ENCODE measurements at places on chromosomes 6 and 20. TPM values are rescaled to one million over a fixed set of nuclear protein-coding genes. Genes with fewer than 3 reads are reported as not detected.

GRCh38 chr6:143963158-143963919, 44.7 kb downstream of the PLAGL1 start:
- no peak for DNase-seq

The TTLL9 gene
- total RNA-seq, result 0.39 TPM

- DNase-seq, result no peak
These were observed 379.9 kb upstream of the IRAK1BP1 start for GRCh38 chr6:78487401-78487800.

The KHDC1 gene
- 7.7 TPM for total RNA-seq

The ADGB gene
- not detected for total RNA-seq

DNA sequence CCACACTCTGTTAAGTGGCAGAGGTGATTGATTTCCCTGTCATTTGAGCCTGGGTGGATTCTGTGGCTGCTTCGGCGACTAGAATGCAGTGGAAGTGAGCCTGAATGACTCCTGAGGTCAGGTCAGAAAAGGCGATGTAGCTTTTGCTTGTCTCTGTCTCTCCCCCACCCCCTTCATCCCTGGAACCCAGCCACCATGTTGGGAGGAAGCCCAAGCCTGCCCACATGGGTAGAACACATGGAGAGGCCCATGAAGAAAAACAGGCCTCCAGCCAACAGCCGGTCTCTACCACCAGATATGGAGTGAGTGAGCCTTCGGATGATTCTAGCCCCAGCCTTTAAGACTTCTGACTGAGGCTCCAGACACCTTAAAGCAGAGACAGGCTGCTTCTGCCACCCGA, 181.0 kb downstream of the TFAP2C start:
- DNase-seq, result no peak

- DNase-seq, result no peak
These were observed 98.0 kb upstream of the NHSL1 start for GRCh38 chr6:138597336-138597735.

DNA sequence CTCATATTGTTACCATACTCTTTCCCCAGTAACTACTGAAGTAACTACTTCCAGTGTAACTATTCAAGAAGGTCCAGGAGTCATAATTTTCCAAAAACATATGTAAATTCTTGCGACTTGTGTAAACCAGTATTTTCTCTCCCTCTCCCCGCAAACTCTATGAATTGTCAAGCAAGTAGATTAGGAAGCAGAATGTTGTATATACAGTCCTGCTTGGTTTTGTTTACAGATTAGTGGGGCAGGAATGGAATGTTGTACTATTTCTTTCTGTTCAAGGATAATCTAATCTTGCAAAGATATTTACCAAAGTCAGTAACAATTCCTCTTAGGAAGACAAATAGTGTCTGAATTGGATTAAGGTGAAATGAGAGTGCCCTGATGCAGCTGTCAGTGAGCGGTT, 234.9 kb upstream of the PLN start:
- no peak for DNase-seq

DNA sequence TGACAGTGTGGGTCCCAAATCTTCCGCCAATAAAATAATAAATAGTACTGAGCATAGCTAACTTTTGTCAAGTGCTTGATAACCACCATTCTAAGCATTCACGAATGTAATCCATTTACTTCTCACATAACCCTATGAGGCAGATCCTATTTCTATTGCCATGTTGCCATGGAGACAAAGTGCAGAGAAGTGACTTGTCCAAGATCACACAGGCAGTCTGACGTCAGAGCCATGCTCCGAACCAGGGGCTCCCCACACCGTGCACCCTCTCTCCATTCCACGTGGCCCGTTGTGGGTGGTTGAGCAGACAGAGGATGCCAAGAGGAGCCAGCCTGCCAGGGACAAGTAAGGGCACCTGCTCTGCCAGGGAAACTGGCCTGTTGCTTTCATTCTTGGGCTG, 38.9 kb downstream of the CDH22 start:
- no peak for DNase-seq

- DNase-seq, result no peak
These were observed 12.2 kb upstream of the LRP11 start for GRCh38 chr6:149876241-149876933.

GRCh38 chr6:165820407-165820806, 157.4 kb upstream of the PDE10A start:
- DNase-seq, result no peak

GRCh38 chr20:1667502-1668085, 10.0 kb upstream of the SIRPG start:
- DNase-seq, result no peak

DNA sequence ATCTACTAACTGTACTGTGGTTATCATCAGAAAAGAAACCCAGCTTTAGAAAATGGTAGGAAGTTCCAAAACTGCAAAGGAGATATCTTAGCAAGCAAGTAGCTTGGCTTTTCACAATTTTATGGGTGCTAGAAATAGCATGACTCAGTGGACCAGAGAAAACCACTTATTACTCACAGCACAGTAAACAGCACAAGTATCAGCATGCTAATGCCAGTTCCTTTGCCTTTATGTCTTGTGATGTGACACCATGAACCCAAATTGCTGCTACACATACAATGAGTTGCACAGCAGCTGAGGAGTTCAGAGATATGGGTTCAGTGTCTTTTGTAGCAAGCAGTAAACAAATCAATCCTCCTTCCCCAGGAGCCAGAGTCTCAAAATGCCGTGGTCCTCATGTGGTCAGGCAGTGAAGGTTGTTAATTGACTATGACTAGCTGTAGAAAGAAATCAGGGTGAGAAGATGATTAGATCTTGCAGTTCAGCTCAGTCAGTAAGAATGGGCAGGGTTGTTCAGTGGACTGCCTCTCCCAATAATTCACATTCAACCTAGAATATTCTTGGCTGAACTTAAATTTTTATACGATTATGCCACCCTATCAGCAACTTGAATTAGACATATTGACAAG, 73.3 kb downstream of the OPRM1 start:
- no peak for DNase-seq

The PAK5 gene
- total RNA-seq, result 0.53 TPM

DNA sequence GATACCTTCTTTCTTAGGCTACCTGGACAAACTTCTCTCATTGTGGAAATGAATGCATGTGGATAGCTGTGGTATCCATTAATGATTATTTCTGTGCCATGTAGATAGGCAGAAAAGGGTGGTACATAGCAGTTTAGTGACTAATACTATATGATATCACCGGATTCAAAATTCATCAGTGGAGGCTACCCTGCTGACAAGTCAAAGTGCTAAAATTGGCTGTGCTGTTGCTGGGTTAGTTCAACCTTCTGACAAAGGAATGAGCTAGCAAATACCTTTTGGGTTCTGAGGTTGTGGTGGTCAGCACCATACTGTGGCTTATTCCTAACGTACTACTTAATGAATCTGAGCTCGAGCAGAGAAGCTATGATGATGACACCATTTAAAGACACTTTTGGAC, 109.1 kb downstream of the TFAP2B start:
- no peak for DNase-seq

The TREML2 gene
- total RNA-seq, result 0.09 TPM

GRCh38 chr20:45011108-45011526, 44.8 kb downstream of the STK4 start:
- peak; percentile 57 for DNase-seq

The SAMD3 gene
- 1.2 TPM for total RNA-seq

- no peak for DNase-seq
These were observed 4.8 kb upstream of the MUC22 start for GRCh38 chr6:31005249-31006020.

DNA sequence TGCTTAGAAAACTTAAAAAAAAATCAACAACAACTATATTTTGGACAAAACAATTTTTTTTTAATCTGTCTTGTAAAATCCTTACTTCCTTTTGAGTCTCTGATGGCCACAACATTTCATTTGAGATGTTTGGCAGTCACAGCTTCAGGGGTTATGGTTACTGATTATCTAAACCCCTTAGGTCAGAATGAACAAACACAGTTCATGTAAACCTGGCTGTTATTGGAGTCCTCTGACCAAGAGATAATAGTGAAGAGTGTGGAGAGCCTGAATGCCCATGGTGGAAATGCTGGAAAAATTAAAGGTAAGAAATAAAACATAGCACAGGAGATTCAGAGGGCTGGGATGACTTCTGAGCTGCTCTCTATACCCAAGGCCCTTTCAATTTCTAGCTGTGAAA, 38.2 kb downstream of the TMX4 start:
- DNase-seq, result no peak

DNA sequence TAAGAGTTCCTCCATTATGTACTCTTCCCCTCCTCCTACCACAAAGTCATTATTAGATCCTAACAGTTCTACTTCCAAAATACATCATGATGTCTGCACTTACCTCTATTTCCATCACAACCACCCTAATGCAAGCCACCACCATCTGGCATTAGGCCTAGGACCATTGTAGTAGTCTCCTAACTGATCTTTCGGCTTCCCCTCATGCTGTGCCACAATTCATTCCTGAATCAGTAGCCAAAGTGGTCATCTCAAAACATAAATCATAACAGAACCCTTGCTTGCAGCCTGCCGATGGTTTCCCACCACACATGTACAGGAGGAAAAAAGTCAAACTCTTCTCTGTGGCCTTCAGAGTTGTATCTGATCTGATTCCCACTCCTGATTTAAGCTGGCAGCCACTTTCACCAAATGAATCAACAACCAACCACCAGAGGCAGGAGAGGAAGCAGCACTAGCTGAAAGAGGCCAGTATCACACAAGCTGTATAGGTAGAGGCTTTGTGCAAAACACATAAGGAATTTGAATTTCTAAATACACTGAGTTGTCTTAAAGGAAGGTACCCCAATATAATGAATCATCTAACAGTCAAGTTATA, 26.1 kb downstream of the FAM184A start:
- DNase-seq, result no peak

GRCh38 chr6:167799033-167799821, 27.5 kb upstream of the AFDN start:
- no peak for DNase-seq

The MACROD2 gene
- total RNA-seq, result 3.5 TPM

Data from WTC11 (cell line).